Psoas muscle (tissue), 8 donors: ENCODE measurements at places on chromosomes 12 and 14. TPM values are rescaled to one million over a fixed set of nuclear protein-coding genes. Genes with fewer than 3 reads are reported as not detected.

ACTN1 gene
- total RNA-seq = 23.7 TPM

CCDC38 gene
- total RNA-seq = not detected

DNA sequence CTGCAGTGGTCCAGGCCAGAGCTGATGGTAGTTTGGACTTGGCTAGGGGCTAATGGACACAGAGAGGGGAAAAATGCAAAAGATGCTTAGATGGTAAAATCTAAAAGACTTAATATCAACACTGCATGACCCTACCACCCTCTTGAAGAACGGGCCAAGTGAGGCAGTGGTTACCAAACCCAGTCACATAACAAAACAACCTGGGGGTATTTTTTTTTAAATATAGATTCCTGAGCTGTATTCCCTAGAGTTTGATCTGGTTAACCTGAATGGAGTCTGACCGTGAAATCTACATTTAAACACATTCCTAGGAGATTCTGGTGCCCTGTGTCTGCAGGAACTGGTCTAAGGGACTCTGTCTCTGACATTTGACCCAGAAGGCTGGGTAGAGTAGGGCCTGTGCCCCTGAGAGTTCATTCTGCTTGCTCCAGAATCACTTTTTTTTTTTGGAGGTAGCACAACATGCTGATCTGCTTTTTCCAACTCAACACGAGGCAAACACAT is 15.7 kb downstream of the ABHD4 start:
- DNase-seq = no peak

- DNase-seq = no peak
Measured at GRCh38 chr12:5900076-5900475, 45.0 kb downstream of the ANO2 start.

GRCh38 chr12:117468016-117468415 is 106.6 kb upstream of the NOS1 start:
- no peak for DNase-seq
